Activated T-cell treated with anti-CD3 and anti-CD28 coated beads for 48 hours (primary cell): ENCODE measurements at places on chromosomes 7 and 10.
A peak's percentile ranks its signal among the peaks of the same experiment; 100 is the strongest.

DNA sequence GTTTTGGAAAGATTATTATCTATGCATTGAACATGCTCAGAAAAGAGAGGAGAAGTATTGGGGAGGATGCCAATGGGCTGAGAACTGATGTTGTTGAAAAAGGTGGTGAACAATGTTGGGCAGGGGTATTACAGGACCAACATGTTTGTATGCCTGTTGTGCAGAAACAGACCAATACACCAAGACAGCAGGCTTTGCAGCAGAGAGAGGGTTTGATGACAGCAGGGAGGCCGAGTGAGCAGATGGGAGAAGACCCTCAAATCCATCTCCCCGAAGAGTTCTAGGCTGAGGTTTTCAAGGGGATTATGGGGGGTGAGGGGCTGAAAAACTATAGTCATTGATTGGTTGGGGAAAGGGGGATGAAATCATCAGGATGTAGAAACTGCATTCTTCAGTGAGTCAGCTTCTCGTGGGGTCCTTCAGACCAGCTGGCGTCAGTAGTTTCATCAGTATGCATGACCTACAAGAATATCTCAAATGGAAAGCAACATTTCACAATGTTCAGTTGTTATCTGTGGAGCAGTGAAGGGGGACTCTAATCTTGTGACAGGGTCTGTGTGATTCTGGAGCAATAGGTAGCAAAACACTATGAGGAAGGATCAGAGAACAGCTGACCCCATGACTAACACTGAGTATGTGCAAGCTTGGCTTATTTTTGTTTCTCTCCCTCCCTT lies 167.8 kb downstream of the BAMBI start:
- DNase-seq, result no peak

DNA sequence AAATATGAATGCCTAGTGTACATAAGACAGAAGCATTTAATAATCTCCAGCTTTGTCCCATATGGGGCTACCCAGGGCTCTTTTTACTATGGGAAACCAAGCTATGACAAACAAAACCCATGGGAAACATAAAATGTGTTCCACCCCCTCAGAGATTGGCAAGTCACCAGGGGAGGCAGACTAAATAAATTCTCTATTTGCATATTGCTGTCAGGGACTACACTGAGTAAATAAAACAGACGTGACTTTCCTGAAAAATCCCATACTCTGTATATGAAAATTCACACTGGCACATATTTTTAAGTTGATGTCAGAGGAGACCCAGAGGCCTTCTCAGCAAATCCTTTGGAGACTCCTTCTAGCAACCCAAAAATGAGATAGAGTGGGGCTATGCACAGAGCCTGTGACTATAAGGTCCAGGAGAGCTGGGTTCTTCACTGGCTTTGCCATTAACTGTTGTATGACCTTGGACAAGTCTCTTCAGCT lies 44.0 kb upstream of the HPSE2 start:
- no peak for DNase-seq

GRCh38 chr10:79206300-79207095 lies 137.7 kb downstream of the ZMIZ1 start:
- no peak for DNase-seq

DNA sequence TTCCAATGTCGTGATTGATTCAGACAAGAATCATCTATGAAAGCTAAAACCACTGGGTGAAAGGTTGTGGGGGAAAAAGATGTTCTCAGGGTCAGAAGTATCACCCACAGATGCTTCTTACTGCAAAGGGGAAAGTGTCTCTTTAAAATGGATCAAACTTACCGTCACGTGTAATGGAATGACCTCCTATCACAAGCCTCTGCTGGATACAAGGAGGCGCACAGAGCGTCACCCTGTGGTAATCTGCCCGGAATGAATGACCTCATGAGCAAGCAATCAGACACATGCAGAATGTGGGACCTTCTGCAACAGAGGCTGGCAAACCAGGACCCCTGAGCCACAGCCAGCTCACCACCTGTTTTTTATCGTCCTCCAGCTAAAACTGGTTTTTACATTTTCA lies 33.0 kb downstream of the WIPF3 start:
- no peak for DNase-seq

GRCh38 chr10:89390476-89391225 lies 1.8 kb upstream of the IFIT1 start:
- DNase-seq, result no peak

GRCh38 chr10:87593702-87594101 lies 66.0 kb upstream of the PAPSS2 start:
- no peak for DNase-seq

- DNase-seq, result no peak
Observed at GRCh38 chr7:6401536-6401935, 46.2 kb downstream of the DAGLB start.

DNA sequence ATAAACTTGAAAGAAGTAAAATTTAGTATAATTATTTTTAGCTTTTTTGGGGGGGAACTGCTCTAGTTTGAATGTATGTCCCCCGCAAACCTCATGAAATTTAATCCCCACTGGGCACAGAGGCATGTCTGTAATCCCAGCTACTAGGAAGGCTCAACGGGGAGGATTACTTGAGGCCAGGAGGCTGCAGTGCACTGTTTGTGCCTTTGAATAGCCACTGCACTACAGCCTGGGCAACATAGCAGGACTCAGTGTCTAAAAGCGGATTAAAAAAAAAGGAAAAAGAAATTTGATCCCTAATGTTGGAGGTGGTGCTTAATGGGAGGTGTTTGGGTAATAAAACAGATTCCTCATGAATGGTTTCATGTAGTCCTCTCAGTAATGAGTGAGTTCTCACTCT lies 43.1 kb upstream of the PHF14 start:
- DNase-seq, result no peak

GRCh38 chr10:78768041-78768835 lies 300.5 kb upstream of the ZMIZ1 start:
- DNase-seq, result no peak

- DNase-seq, result no peak
Observed at GRCh38 chr7:143882604-143883078, 19.3 kb downstream of the TCAF1 start.

- peak; percentile 89 for DNase-seq
Observed at GRCh38 chr10:87861953-87862678, 1.2 kb downstream of the KLLN start.

DNA sequence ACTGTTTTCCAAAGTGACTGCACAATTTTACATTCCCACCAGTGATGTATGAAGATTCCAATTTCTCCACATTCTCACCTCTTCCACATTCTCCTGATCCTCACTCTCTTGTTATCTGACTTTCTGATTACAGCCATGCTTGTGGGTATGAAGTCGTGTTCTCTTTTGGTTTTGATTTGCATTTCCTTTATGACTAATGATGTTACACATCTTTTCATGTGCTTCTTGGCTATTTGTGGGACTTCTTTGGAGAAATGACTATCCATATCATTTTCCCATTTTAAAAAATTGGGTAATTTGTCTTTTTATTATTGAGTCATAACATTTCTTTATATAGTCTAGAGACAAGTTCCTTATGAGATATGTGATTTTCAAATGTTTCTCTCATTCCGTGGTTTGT lies 10.5 kb upstream of the GIMAP8 start:
- DNase-seq, result no peak

DNA sequence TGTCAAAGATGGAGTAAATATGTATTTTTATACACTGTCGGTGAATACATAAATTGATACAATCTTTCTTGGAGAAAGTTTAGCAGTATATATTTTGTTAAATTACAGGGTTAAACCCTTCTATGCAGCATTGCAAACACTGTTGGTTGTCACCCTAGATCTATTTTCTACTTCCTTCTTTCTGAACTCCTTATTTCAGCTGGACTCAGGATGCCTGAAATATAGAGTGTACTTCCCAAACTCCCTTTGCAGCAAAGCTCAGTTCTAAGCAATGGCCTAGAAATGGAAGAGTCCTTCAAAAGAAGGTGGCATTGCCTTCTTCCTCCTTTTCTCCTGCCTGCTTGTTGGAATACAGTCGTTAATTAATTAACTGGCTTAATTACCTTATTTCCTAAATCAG lies 20.6 kb downstream of the CUBN start:
- DNase-seq, result no peak

- no peak for DNase-seq
Observed at GRCh38 chr10:12431151-12432101, 82.1 kb downstream of the CAMK1D start.

GRCh38 chr10:74018241-74018640 lies 20.3 kb downstream of the VCL start:
- DNase-seq, result no peak

DNA sequence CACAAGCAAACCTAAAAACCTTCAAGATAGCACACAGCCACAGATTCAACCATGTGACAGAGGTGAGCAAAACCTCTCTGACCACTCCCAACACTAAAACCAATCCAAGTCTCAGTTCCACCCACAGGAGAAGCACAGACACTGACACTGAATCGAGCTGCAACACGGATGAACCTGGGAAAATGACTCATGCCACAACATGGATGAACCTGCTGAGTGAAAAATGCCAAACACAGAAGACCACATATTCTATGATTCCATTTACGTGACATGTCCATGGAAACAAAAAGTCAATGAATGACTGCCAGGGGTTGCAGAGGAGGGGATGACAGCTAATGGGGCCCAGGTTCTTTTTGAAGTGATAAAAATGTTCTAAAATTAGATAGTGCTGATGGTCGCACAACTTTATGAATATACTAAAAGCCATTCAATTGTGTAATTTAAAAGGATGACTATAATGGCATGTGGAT lies 22.0 kb downstream of the CYTH3 start:
- no peak for DNase-seq

DNA sequence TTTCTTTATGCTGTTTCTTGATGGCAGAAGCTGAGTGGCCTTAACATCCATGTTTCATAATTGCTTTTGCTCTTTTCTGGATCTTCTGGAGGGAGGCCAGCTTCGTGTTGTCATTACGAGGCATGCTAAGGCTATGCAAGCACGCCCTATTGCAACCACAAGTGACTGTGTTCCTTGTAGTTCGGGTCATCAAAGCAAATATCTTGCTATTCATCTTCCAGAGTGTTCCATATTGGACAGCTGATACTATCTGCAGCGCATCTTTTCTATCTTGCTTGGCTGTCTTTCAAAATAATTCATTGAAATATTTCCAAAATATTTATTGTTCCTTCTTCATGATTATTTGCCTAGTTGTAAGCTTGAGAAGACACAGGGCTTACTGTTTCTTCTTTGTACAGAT lies 5.0 kb downstream of the EPHB6 start:
- DNase-seq, result no peak

- DNase-seq, result no peak
Observed at GRCh38 chr10:96507044-96507443, 6.7 kb downstream of the TLL2 start.

DNA sequence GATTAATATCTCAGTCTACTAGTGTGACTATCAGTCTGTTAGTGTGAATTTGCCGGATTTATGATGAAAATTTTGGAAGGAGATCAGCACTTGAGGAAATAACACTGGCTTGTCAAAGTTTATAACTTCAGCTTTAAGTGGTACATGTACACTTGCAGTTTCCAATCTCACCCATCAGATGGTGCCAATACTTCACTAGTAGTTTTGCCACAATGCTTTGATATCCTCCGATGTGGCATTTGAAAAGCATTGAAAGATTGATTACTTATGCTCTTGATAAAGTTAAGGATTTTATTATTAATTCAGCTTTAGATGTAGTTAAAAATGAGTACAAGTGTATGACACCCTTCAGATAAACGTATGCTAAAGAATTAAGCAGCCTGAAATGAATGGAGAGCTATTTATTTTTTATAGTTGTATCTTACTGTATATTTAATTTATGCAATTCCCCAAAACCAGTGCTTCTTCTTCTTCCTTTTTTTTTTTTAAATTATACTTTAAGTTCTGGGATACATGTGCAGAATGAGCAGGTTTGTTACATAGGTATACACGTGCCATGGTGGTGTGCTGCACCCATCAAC lies 98.2 kb downstream of the ANLN start:
- DNase-seq, result no peak

DNA sequence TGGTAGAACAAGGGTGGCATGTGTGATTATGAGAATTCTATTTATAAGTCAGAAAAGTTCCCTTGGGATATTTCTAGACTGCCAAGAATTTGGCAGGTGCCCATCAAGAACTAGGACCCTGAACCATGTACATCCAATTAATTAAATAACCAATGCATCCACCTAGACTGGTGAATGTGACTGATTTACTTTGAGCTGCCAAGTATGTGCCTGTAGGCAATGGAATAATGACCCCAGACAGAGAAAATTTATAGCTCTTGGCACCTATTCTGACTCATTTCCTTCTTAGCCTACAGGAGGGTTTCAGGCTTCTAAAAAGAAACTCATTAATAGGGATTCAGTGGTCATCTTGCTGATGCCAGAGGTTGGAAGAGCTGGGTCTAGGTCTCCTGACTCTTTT lies 54.9 kb downstream of the KCNH2 start:
- DNase-seq, result no peak

DNA sequence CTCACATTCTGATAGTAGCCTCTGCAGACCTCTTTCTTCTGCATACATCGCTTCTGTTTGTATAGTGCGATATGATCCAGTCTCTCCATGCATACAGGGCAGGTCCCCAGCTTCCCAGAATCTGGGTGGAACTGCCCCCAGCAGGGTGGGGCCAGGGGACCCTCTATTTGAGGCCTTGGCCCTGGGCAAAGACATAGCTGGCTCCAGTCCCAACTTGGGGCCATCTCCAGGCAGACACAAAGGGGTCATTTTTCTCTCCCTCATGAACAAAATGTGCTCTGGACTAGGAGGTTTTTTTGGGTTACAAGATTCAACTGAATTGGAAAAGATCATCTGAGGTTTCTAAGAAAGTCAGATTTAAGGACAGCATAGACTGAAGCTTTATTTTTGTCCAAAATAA lies 21.1 kb upstream of the HSPA12A start:
- no peak for DNase-seq

DNA sequence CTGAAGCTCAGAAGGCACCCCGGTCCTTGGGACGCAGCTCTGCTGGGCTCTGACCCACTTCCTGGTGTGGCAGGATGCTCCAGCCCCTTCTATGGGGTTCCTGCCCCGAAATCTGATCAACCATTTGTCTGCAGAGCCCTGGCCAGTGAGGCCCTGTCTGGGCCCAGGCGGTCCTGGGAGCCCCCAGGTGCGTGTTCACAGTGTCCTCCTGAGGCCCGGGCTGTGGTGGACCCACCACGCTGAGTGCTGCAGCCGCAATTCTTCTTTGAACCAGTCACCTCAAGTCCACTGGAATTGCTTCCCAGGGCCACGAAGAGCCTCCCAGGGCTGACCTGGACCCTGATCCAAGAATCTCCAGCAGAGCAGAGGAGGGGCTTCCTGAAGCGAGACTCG lies 19.1 kb downstream of the KNDC1 start:
- DNase-seq, result no peak

DNA sequence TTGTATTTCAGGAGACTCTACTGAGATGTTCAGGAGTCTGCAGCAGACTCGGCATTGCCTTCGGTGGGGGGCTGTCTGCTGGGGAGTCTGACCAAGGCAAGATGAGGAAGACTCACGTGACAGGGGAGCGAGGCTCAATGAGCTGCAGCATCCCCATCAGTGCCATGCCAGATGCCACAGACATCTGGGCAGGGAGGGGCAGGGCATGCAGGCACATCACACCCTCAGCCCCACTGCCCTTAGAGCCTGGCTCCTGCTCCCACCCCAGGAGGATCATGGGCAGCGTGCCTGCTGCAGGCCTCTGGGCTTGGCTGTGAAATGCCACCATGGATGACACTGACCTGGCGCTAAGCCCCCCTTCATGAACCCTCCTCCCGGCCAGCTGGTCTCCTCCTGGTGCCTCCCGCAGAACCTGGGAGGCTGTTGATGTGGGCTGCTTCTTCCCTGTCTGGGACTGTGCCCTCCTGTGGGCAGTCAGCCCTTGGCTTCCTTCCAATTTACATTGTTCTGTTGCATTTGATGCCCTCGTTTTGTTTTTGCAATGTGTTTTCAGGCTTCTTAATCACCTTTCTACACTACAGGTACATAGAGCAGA lies 235.0 kb downstream of the PAXIP1 start:
- DNase-seq, result no peak
